Right renal pelvis (tissue), 4 donors: ENCODE measurements at places on chromosomes 7 and 10. TPM values are rescaled to one million over a fixed set of nuclear protein-coding genes. Genes with fewer than 3 reads are reported as not detected.

- DNase-seq = peak; percentile 33
These were observed 825 bp downstream of the MRPL32 start for GRCh38 chr7:42932811-42933591.

- no peak for DNase-seq
These were observed 137.3 kb downstream of the PTPN20 start for GRCh38 chr10:47048526-47048905.

DNA sequence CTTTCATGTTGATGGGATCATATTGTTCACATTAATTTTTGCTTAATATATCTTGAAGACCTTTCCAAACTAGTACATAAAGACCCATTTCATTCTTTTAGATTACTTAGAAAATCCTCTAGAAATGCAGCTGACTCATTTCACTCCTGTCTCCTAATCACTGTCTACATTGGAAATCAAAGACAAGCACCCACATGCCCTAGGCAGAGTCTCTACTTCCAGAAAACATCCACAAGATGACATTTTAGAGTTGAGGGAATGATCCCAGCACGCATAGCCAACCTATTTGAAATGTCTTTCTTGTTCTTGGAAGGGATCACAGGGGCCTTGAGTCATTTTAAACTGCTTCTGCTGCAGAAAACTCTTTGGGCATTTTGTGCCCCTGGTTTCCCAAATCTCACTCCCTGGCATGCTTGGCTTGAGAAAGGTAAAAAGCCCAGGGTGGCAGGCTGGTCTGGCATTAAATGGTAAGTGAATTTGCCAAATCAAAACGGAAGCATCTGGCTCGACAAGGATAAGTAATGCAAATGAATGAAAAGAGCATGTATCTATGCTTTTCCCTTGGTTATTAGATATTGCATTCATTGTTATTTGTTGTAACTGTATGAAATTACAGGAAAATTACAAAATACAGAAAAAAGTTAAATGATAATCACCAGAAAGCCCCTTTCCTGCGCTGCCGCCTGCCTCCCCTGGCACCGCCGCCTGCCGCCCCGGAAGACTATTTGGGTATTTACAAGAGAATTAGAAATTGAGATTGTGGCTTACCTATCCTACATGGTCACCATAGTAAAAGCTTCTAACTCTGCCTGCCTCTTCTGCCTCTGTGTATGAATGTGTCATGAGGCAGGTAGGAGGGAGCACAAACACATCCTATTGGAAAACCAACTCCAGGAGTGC, 225.3 kb downstream of the PTEN start:
- DNase-seq = no peak

GRCh38 chr7:18570890-18571478, 75.4 kb downstream of the HDAC9 start:
- peak; percentile 8 for DNase-seq

GRCh38 chr7:45459476-45459875, 114.7 kb upstream of the ADCY1 start:
- DNase-seq = no peak

- DNase-seq = no peak
These were observed 12.3 kb downstream of the DDC start for GRCh38 chr7:50552921-50553320.

Gene PTPN20
- polyA plus RNA-seq = 1.9 TPM

GRCh38 chr10:121675344-121675743, 77.1 kb upstream of the FGFR2 start:
- DNase-seq = no peak

GRCh38 chr7:126856691-126857291, 395.9 kb downstream of the GRM8 start:
- no peak for DNase-seq

GRCh38 chr7:64892116-64892515, 11.0 kb upstream of the ZNF273 start:
- no peak for DNase-seq

DNA sequence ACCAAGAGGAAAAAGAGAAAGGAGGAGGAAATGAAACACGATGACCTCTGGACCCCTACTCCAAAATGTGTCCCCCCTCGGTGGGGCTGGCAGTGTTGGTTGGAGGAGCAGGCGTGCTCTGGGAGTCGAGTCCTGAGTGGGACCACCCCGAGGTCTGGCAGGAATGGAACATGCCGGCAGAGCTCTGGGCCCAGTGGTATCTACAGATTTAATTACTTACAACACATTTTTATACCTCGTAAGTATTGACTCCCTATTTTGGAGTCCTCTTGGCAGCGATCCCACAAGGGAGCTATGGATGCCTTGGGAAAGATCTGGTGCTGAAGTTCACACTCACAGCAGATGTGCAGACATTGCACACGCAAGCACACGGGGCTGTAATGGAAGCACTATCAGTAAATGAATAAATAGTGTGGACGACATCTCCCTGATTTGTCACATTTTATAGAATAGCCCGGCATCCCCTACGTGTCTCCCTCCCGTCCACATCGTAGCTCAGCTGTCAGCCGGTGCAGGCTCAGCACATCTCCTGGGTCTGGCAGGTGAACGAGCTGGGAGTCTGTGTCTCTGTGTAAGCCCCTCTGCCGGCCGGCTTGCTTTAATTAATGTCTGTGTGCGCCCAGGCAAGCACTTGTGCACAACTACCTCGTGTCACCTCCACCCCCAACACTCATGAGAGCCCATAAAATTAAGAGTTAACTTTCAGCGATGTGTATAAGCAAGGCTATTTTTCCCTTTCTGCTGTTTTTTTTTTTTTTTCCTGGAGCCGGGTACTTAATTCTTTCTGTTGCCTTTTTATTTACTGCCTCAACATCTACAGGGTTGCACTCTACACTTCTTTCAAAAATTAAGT, 603.2 kb downstream of the LRMDA start:
- DNase-seq = peak; percentile 43

DNA sequence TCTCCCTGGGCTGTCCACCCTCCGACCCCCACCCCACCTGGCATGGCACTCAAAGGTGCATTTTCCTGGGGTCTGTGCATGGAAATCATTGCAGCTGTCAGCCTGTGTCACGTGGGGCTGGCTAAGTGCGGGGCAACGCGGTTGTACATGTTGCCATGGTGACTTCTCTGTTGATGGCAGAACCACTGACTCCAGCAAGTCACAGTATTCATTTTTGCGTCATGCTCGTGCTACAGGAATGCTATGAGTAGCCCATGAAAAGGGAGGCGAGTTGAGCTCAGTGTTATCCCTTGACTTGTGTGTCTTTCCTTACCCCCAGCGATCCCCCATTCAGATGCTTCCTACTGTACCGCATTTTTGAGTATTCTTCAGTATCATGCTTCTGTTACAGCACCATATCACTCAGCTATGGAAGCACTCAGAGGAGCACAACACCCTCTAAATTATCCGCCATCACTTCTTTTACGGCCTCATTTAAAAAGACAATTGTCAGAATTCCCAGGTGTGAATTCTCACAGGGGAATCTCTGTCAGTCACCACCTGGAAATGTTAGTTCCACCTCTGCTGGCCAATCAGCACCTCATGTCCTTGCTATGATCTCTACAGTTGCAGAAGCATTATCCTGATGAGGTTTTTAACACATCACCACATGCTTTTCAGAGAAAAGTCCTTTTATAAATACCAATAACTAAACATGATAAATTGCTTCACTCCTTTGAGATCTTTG, 194.4 kb upstream of the C7orf33 start:
- DNase-seq = no peak

- no peak for DNase-seq
These were observed 291.8 kb downstream of the CRPPA start for GRCh38 chr7:16129431-16130110.

Gene VIPR2
- 3.0 TPM for polyA plus RNA-seq

- DNase-seq = no peak
These were observed 68.1 kb downstream of the ST7 start for GRCh38 chr7:117021366-117021765.

- DNase-seq = peak; percentile 6
These were observed 126.7 kb upstream of the ZNF32 start for GRCh38 chr10:43775384-43775783.

DNA sequence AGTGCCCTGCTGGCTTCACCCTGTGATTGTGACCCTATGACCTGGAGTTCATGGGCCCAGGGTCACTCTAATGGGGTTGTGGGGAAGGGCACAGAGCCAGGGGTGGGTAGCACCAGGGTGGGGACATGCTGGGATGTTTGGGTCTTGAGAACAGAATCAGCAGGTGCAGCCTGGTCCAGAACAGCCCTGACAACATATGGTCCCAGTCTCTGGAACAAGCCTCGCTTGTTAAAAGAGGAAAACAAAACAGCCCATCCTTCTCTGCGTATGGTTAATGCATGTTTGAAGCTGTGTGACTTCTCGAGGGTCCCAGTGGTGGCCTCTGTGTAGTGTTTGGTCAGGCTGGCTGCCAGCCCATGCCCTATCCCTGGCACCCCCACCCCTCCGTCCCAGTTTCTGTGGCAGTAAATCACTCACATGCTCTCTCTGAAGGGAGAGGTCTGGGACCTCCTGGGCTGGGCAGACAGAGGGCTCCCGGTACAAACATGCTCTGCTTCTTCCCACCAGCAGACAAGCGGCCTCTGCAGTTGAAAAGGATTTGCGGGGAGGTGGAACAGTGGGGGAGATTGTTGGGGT, 79.4 kb downstream of the FAM241B start:
- DNase-seq = no peak

Gene RBAK
- polyA plus RNA-seq = 21.3 TPM

Gene COL1A2
- polyA plus RNA-seq = 833 TPM

GRCh38 chr7:156793334-156793733, 99.6 kb downstream of the LMBR1 start:
- no peak for DNase-seq

Gene PAX4
- not detected for polyA plus RNA-seq

DNA sequence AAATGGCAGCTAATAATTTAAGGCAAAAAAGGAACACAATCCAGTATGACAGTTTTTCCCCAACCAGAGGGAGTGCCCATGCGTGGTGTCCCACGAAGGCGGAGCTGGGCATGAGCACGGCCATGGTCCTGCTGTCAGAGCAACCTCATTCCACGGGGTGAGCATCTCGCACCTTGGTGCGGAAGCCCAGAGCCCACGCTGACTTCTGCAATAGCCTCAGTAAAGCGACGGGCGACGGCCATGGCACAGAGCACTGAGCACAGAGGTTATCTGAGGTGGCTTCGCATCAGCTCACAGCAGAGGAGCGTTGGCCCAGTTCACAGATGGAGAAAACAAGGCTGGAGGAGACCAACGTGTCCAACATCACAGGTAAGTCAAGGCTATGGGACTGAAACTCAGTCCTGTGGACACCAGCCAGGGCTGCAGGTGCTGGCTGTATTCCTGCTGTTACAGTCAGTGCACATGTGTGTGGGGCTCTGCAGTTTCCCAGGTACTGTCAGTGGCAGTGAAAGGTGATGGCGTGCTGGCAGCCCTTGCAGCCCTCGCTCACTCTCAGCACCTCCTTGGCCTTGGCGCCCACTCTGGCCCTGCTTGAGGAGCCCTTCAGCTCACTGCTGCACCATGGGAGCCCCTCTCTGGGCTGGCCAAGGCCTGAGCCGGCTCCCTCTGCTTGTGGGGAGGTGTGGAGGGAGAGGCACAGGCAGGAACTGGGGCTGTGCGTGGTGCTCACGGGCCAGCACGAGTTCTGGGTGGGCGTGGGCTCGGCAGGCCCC, 525.6 kb downstream of the PTPRN2 start:
- DNase-seq = no peak

GRCh38 chr7:35617041-35617440, 77.9 kb downstream of the HERPUD2 start:
- DNase-seq = no peak

- no peak for DNase-seq
These were observed 77.9 kb upstream of the LRRN3 start for GRCh38 chr7:111012799-111013675.

DNA sequence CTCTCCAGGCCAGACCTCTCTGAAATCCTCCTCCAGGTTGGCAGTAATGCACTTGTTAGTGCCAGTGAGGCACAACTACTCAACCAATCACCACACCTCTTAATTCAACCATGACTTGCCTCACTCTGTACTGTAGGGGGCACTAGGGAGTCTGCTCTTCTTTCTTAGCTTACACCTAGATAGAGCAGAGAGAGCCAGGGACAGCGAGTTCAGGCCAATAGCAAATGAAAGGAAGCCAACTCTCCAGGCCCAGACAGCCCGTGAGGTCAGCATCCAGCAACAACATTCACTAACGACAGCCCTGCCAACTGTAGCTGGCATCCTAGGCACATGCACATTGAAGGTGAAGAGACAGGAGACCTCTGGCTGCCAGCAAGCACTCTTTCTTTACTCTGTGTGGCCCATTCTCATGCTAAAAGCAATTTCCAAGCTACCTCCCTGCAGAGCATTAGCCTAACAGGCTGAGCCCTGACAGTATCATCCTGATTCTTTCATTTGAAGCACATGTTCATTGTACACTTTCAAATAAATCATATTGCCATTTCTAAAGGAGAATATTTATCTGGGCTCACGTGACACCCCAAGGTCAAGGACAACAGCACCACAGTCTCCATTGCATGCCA, 136.3 kb downstream of the DPY19L1 start:
- DNase-seq = no peak

Gene NPY4R2
- polyA plus RNA-seq = not detected

GRCh38 chr7:137846549-137846826, 286 bp downstream of the DGKI start:
- DNase-seq = no peak

Gene KCNMA1
- polyA plus RNA-seq = 4.8 TPM

- no peak for DNase-seq
These were observed 40.5 kb downstream of the RCC1L start for GRCh38 chr7:75033064-75033463.
